Right atrium auricular region (tissue), 2 donors: ENCODE measurements at places on chromosomes 7 and 10.

GRCh38 chr7:42278344-42278743 lies 41.3 kb upstream of the GLI3 start:
- DNase-seq = no peak
- H3K4me3 ChIP-seq = no peak overlapping the region
- H3K36me3 ChIP-seq = no peaks in the 10 kb centered on the region
- H3K27me3 ChIP-seq = no peaks in the 10 kb centered on the region
- no peak overlapping the region for H3K27ac ChIP-seq
- H3K4me1 ChIP-seq = no peaks in the 10 kb centered on the region

GRCh38 chr10:13038391-13038790 lies 36.9 kb upstream of the CCDC3 start:
- no peak for DNase-seq
- no peaks in the 10 kb centered on the region for H3K4me1 ChIP-seq
- H3K27me3 ChIP-seq = no peaks in the 10 kb centered on the region
- H3K4me3 ChIP-seq = no peak overlapping the region
- no peak overlapping the region for H3K27ac ChIP-seq

GRCh38 chr7:114650491-114650890 lies 235.9 kb downstream of the FOXP2 start:
- no peaks in the 10 kb centered on the region for H3K36me3 ChIP-seq
- no peaks in the 10 kb centered on the region for H3K27me3 ChIP-seq

GRCh38 chr10:7274293-7274692 lies 136.5 kb downstream of the SFMBT2 start:
- no peaks in the 10 kb centered on the region for H3K4me1 ChIP-seq
- no peak for DNase-seq
- no peaks in the 10 kb centered on the region for H3K36me3 ChIP-seq
- H3K4me3 ChIP-seq = no peak overlapping the region
- H3K27ac ChIP-seq = no peak overlapping the region
- H3K27me3 ChIP-seq = no peaks in the 10 kb centered on the region

GRCh38 chr10:71747039-71747531 lies 26.2 kb downstream of the VSIR start:
- H3K36me3 ChIP-seq = peaks cover 16% of the 10 kb centered on the region
- no peaks in the 10 kb centered on the region for H3K4me1 ChIP-seq
- DNase-seq = no peak

- no peaks in the 10 kb centered on the region for H3K4me1 ChIP-seq
- DNase-seq = peak; percentile 60
- no peaks in the 10 kb centered on the region for H3K27me3 ChIP-seq
- no peak overlapping the region for H3K27ac ChIP-seq
- H3K4me3 ChIP-seq = no peak overlapping the region
- H3K36me3 ChIP-seq = no peaks in the 10 kb centered on the region
These were observed 8.2 kb upstream of the EFCAB10 start for GRCh38 chr7:105589356-105590077.

DNA sequence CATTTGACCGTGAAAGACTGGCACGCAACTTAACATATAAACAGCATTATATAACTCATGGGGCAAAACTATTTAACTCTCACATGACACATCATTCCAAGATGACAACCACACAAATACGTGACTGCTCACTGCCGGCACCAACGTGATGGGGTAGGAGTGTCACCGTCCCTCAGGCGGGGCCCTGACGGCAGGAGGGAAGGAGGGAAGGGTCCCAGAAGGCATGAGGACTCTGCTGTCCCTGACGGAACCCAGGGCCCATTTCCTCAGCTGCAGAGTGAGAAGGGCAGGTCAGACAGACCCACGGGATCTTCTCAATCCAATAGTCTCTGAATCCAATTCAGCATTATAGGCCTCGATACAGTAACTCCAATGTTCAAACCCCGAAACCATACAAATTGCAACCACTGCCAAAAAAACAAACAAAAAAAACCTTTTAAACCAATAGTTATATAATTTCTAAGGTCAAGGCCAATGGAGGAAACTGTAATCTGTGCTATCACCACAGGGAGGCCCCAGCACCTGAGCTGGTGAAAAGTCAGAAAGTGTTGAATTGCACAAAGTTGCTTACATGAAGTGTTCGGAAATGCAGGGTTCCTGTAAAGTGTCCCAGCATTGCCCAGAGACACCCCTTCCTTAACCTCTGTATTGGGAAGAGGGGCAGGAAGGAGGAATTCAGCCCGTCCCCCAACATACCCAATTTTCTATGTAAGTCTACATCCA lies 137.4 kb downstream of the TNS3 start:
- no peaks in the 10 kb centered on the region for H3K27me3 ChIP-seq
- no peak overlapping the region for H3K4me3 ChIP-seq
- H3K4me1 ChIP-seq = peaks cover 26% of the 10 kb centered on the region
- no peak overlapping the region for H3K27ac ChIP-seq
- DNase-seq = no peak

GRCh38 chr10:30701451-30702173 lies 72.1 kb upstream of the LYZL2 start:
- H3K4me3 ChIP-seq = no peak overlapping the region
- H3K27me3 ChIP-seq = no peaks in the 10 kb centered on the region
- H3K4me1 ChIP-seq = no peaks in the 10 kb centered on the region
- no peak for DNase-seq

GRCh38 chr7:39615350-39615975 lies 7.9 kb upstream of the RALA start:
- no peaks in the 10 kb centered on the region for H3K4me1 ChIP-seq
- H3K4me3 ChIP-seq = no peak overlapping the region
- DNase-seq = no peak

DNA sequence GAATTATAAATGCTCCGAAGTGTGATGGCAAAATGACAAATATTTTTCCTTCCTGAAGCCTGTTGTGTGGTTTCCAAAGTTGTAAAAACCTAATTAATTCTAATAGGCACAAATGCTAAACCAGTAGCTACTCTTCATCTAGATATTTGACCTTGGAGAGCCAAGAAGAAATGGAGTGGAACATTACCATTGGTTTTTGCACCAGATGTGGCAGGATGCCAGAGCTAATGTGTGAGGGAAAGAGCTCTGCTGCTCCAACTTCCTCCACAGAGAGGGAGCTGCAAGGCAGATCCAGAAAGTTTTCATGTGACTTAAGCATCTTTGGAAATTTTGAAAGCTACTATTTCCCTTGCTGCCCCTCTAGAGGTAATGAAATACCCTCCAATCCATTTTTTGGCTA lies 65.1 kb upstream of the HPS1 start:
- H3K36me3 ChIP-seq = no peaks in the 10 kb centered on the region
- no peak overlapping the region for H3K27ac ChIP-seq
- no peaks in the 10 kb centered on the region for H3K27me3 ChIP-seq
- no peak for DNase-seq

DNA sequence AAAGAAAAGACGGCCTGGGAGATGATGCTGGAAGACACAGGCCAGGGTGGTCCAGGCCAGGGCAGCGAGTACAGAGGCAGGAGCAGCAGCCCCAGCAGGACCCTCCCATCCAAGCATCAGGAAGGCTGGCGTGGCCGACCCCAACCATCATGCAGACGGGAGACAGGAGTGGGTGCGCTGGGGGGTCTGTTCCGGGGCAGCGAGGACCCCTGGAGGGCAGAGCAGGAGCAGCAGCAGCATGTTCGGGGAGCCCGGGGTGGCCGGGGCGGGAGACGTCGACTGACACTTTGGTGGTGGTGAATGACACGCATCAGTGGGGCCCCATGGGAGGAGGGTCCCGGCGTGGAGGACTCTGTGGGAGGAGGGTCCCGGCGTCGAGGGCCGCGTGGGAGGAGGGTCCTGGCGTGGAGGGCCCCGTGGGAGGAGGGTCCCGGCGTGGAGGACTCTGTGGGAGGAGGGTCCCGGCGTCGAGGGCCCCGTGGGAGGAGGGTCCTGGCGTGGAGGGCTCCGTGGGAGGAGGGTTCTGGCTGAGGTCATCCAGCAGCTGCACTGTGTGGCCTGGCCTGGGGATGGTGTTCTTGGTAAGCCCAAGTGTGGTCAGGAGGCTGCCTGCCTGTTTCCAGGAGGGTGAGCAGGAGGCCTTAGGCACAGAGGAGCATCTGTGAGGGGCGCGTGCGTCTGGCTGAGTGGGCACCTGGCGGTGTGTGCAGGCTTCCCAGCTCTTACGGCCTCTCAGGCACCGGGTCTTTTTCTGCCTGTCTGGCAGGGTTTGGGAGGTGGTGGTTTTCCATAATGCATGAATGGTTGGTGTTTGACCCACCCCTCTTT lies 38.9 kb downstream of the FAM20C start:
- H3K4me3 ChIP-seq = no peak overlapping the region
- no peaks in the 10 kb centered on the region for H3K4me1 ChIP-seq
- H3K27ac ChIP-seq = no peak overlapping the region
- DNase-seq = no peak
- no peaks in the 10 kb centered on the region for H3K27me3 ChIP-seq
- no peaks in the 10 kb centered on the region for H3K36me3 ChIP-seq

GRCh38 chr7:130461272-130461671 lies 20.5 kb upstream of the CEP41 start:
- no peaks in the 10 kb centered on the region for H3K27me3 ChIP-seq
- no peak for DNase-seq
- H3K27ac ChIP-seq = no peak overlapping the region

DNA sequence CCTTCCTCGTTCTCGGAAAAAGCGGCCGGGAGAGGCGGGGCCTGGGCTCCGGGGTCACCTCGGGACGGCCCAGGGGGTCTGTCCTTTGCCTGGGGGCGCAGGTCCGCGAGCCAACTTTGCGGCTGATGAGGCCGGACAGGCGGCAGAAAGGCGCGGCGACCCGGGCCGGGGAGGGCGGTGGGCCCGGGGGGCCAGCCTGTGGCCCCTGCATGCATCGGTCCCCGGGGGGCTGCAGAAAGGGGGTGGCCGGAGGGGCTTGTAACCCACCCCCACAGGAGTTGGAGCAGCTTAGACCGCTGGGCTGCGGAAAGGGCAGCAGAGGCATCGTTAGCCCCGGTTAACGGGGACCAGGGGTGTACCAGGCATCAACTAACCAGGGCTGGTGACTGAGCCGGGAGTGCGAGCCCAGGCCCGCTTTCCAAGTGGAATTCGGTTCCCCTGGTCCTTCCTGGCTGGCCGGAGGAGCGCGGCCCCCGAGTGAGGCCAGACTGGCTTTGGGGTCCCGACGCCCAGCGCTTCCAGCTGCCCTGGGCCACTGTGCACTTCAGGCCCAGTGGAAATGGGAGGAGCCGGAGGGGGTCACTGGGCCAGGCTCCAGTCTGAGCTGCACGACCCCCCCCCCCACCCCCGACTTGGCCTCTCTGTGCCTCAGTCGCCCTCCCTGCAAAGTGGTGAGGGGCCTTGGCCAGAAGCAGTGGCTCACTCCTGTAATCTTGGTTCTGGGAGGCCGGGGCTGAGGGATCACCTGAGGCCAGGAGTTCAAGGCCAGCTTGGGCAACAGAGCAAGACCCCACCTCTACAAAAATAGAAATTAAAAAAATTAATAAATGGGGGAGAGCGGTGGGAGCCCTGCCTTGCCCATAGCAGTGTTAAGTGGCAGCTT lies 919 bp downstream of the SLC29A4 start:
- H3K36me3 ChIP-seq = no peaks in the 10 kb centered on the region
- no peak for DNase-seq
- H3K27me3 ChIP-seq = no peaks in the 10 kb centered on the region
- H3K4me3 ChIP-seq = peak overlapping the region; percentile 67

DNA sequence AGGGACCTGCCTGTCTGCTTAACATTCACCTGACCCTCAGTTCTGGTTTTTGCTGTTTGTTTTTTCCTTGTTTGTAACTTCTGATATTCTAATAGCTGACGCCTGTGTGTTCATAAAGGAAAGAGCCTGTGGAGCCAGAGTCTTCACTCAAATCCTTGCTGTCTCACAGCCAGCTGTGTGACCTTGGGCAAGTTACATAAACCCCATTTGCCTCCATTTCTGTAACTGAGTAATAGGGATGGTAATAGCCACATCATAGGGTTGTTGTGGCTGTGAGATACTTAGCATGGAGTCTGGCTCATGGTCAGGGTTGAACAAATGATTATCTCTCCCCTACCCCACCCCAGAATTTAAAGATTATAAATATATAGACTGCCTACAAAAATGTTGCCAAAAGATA lies 27.0 kb downstream of the WBP1L start:
- H3K27ac ChIP-seq = peak overlapping the region; percentile 35
- no peaks in the 10 kb centered on the region for H3K4me1 ChIP-seq
- DNase-seq = no peak
- H3K27me3 ChIP-seq = no peaks in the 10 kb centered on the region

- H3K27ac ChIP-seq = no peak overlapping the region
- H3K4me3 ChIP-seq = no peak overlapping the region
- H3K27me3 ChIP-seq = no peaks in the 10 kb centered on the region
- H3K36me3 ChIP-seq = no peaks in the 10 kb centered on the region
- no peak for DNase-seq
- H3K4me1 ChIP-seq = no peaks in the 10 kb centered on the region
These were observed 14.4 kb downstream of the PLEKHS1 start for GRCh38 chr10:113765910-113766309.

DNA sequence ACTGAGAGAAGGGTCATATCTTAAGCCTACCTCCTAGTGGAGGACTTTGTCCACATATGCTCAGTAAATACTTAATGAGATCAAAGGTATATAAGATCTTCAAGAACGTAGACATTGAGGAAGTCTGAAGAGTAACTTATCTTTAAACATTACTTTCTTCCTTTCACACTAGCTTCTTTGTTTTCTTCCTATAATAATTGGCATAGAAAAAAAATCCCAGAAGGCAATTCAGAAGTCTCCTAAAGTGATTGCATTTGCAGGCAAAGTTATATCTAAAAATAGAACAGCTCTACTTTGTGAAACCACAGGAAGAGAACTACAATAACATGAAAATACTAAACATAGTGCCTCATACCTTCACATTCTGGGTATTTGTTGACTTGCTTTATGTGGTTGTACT lies 150.4 kb downstream of the PPP1R3A start:
- H3K27me3 ChIP-seq = no peaks in the 10 kb centered on the region
- no peaks in the 10 kb centered on the region for H3K36me3 ChIP-seq

DNA sequence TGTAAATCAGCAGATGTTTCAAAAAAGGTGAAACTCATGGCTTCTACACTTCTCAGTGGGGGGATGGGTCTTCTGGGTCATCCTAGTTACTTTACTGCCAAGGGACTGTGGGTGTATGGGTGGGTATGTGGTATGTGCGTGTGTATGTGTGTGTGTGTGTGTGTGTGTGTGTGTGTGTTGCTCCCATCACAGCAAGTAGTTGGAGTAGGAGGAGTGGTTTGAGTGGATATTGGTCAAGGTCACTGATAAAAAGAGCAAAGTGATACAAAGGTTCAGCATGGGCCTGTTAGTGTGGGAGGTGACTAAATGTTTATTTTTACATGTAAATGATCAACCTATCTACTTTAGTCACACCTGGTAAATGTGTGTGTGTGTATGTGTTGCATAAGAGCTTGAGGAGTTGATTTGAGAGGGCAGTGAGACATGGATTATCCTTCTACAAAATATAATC lies 11.8 kb upstream of the COBL start:
- no peaks in the 10 kb centered on the region for H3K27me3 ChIP-seq
- no peak for DNase-seq
- no peak overlapping the region for H3K27ac ChIP-seq
- no peaks in the 10 kb centered on the region for H3K36me3 ChIP-seq

DNA sequence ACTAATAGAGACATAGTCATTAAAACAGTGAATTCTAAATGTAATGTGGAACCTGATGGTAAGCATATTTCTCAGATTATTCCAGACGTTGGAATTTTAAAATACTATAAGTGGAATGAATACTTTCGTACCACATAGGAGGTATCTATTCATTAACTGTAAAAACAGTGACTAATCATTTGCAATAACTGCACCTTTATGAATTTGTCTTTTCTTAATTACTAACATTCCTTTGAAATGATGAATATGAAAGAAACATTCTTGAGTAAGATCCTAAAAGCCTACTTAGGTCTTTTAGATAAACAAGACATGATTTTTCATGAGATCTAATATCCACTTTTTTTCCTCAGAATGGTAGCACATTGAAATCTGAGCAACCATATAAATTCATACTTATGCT lies 549.0 kb upstream of the LRRN3 start:
- H3K4me3 ChIP-seq = no peak overlapping the region
- H3K27ac ChIP-seq = no peak overlapping the region
- H3K36me3 ChIP-seq = no peaks in the 10 kb centered on the region
- no peak for DNase-seq
- no peaks in the 10 kb centered on the region for H3K4me1 ChIP-seq
- H3K27me3 ChIP-seq = no peaks in the 10 kb centered on the region
